Stimulated activated naive B cell treated with anti-CD40 and anti-IgM and Interleukin-4, amounts not matched to agents 10 μg/mL and 1 μg/mL and 100 μg/mL, for 72 hours (primary cell): ENCODE measurements at places on chromosomes 1 and 21.

DNA sequence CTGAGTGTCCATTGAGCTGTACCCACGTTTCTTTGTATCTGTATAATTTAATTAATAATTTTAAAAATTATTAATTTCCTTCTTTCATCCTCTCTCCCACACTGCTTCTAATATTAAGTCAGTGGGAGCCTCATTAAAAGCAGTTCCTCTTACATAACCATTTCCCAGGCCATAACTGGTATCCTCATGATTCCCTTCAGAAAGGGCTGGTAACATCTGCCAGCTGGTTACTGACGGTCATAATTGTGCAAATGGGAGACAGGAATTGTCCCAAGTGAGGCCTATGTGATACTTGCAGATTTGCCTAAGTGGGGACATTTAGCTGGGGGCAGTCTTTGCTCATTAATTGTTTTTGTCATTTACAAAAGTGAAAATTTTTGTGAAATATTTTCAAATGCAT is 69.0 kb upstream of the SPAG17 start:
- no peak for DNase-seq

- DNase-seq, result no peak
Observed at GRCh38 chr1:19892628-19893168, 10.5 kb downstream of the OTUD3 start.

DNA sequence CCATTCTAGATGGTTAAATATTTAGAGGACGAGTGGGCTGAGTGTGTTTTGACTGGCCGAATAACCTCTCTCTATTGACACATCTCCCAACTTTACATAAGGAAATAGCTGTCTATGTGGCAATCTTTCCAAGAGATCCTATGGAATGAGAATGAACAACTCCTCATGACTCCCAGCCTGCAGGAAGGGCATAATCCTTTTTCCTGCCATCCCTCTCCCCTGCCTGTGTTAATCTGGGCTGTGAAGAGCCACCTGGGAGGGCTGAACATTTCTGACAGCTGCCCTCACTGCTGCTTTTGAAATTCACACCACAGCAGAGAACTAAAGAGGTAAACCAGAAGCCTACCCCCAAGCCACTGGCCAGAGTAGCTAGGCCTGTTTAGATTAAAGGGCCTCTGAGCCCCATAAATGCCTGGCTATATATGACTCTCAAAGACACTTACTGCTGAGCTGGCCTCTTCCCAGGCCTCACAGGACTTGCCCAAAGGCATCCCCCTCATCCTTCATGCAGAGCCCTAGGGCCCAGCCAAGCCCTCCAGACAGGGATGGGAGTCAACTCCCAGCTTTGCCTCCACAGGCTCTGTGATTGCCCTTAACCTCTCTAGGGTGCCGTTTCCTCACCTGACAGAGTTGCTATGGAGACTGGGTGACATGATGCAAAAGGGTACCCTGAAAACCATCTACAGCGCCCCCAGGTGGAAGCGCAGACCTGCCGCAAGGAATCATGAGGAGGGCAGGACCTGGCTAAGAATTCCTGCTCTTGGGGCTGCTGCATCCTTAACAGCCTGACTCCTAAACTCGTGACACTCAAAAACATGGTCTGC is 42.0 kb upstream of the LDLRAP1 start:
- no peak for DNase-seq

DNA sequence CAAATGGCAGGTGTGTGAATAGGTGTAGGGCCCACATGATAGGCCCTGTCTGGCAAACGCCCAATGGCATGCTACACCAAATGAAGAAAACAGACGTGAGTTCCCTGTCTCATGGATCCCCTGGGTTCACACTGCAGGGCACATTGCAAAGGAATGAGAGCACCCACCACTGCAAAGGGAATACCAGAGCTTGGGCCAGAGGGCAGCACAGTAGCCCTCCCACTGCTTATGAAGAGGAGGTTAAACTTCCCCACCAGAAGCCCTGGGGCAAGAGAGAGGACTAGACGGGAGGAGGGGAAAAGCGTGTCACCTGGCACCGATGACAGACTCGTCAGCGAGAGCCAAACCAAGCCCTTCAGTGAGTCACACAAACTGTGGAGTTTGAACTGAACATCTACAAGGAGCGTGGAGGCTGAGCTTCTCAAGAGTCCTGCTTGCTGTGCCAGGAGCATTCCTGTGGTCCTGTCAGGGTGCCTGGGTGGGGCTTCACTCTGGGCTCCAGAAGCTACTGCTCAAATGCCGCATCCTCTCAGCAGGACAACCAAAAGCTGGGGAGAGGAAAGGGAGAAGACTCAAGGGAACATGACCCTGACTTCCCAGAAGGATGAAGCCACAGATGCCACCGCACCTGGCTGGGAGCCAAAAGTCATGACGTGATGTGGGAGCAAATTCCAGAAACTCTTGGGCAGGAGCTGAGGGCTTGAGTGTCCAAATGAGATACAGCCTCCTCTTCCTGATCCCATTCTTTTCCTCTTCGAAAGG is 61.1 kb downstream of the TOMM20 start:
- DNase-seq, result no peak

GRCh38 chr1:235892734-235893413 is 26.2 kb upstream of the LYST start:
- DNase-seq, result no peak

DNA sequence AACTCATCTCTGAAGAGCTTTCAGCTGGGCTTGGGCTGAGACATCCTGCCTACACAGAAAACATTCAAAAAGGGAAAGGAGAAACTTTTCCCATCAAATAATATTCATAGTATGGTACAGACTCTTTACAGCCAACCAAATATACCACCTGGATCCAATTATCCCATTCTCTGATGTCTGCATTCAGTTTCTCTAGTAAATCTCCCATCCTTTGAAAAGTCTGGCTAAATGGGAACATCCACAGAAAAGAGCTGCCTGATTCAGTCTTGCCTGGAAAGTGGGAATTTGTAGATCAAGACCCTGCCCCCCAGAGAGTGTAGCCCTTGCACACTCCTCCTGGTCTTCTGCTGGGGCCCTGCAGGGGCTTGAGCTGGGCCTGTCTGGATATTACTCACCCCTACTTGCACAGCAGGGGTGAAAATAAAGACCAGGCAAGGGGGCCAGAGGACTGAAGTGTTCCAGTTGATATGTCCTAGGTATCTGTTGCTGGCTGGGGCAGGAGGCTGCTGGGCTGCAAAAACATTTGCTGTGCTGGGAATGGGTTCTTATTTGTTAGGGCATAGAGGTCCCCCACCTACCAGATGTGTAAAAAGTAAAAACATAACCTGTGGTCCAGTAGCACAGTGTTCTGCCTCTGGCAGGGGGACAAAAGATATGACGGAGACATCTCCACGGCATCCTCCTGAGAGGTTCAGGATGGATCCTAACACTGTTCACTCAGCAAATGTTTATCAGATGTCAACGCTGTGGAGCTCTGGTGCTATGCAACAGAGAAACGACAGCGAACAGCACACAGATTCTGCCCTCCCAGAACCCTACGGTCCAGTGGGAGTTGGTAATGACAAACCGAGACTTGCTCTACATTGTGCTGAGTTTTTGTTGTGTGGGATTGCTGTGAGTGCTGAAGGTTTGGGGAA is 140.3 kb downstream of the PLXNA2 start:
- no peak for DNase-seq

DNA sequence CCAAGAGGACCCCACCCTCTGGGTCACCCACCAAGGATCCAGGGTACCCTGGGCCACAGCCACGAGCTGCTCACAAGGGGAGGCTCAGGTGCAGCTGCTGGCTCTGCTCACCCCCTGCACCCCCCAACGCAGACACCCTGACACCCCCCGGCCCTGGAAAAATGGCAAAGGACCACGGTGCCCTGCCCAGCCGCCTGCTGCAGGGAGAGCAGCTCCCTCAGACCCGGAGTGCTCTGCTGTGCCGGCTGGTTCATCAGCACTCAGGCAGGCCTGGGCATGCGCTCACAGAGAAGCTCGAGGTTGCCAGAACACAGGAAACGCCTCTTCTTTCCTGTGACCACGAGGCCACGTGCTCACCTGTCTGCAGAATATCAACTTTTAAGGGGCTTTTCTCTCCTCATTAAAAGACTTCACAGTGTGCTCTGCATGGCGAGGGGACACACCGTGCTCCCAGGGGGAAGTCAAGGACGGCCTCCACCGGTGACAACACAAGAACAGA is 4.3 kb upstream of the C1QTNF12 start:
- DNase-seq, result peak; percentile 64

GRCh38 chr1:109817881-109818270 is 54.2 kb upstream of the EPS8L3 start:
- no peak for DNase-seq

GRCh38 chr1:53554592-53555305 is 95.5 kb downstream of the DMRTB1 start:
- DNase-seq, result no peak

GRCh38 chr1:166470014-166470413 is 303.2 kb upstream of the FAM78B start:
- DNase-seq, result no peak

DNA sequence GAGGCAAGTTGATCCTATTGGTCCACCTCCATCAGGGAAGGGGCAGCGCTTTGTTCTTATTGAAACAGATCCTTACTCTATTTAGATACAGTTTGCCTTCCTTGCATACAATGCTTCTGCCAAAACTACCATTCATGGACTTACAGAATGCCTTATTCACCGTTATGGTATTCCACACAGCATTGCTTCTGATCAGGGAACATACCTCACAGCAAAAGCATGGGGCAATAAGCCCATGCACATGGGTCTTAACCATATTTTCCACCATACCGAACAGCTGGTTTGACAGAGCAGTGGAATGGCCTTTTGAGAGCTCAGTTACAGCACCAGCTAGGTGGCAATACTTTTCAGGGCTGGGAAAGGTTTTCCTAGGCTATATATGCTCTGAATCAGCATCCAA is 544.8 kb upstream of the ADGRL4 start:
- DNase-seq, result no peak

- no peak for DNase-seq
Observed at GRCh38 chr1:53986458-53986857, 31.5 kb downstream of the LDLRAD1 start.
